ENCODE measurements at places on chromosomes 7 and 10. TPM values are rescaled to one million over a fixed set of nuclear protein-coding genes. Genes with fewer than 3 reads are reported as not detected.

Gene SPDYE16
- not detected for total RNA-seq

Gene PNLIP
- total RNA-seq, result not detected

Gene LLCFC1
- total RNA-seq, result not detected

Gene HOXA7
- total RNA-seq, result not detected

Gene ZNF746
- total RNA-seq, result 21.2 TPM

Gene PTPRN2
- total RNA-seq, result under 0.01 TPM

All from nasal cavity respiratory epithelium epithelial cell of viscerocranial mucosa (primary cell).